ENCODE measurements at places on chromosomes 4 and X. TPM values are rescaled to one million over a fixed set of nuclear protein-coding genes. Genes with fewer than 3 reads are reported as not detected.

AKAP14 gene
- not detected for total RNA-seq

C1QTNF7 gene
- 1.0 TPM for total RNA-seq

DNA sequence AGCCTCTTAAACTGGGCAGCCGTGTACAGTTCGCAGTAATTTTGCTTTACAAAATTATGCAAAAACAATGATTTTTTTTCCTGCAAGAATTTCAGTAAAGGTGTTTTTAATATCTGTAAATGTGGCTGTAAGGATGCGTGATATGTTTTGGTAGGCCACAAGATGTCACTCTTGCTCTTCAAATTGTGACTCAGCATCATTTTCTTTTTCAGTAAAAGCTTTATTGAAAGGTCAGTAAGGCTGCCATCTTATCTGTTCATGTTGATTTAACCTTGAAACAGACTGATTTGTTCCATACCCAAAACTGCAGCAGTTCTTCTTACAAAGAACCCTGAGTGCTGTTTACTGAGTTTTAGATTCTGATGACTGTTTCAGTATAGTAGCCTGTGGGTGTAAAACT lies 39.9 kb downstream of the TXLNG start:
- H3K27me3 ChIP-seq, result no peaks in the 10 kb centered on the region
- no peak for DNase-seq
- H3K4me1 ChIP-seq, result peaks cover 6% of the 10 kb centered on the region
- no peak overlapping the region for H3K4me3 ChIP-seq
- peaks cover 23% of the 10 kb centered on the region for H3K36me3 ChIP-seq
- peak overlapping the region; percentile 12 for H3K27ac ChIP-seq

DNA sequence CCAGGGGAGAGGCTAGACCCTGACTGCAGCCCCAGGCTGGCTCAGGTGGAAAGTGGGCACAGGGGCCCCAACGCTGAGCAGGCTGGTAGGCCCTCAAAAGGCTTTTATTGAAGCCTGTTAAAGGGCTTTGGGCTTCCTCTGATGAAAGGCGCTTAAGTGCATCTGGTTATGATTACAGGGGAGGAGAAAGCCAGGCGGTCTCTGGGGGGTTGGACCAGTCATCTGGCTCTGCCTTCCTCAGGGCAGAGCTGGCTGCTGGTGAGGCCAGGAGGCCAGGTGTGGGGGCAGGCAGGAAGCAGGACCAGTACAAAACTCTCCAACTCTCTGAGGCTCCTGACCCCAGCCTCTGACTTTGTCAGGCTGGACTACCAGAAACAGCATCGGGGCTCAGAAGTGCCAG lies 68.8 kb upstream of the BCOR start:
- peak overlapping the region; percentile 45 for H3K4me3 ChIP-seq
- H3K27ac ChIP-seq, result no peak overlapping the region
- no peak for DNase-seq
- H3K36me3 ChIP-seq, result no peaks in the 10 kb centered on the region
- peaks cover 44% of the 10 kb centered on the region for H3K4me1 ChIP-seq
- no peaks in the 10 kb centered on the region for H3K27me3 ChIP-seq

DNA sequence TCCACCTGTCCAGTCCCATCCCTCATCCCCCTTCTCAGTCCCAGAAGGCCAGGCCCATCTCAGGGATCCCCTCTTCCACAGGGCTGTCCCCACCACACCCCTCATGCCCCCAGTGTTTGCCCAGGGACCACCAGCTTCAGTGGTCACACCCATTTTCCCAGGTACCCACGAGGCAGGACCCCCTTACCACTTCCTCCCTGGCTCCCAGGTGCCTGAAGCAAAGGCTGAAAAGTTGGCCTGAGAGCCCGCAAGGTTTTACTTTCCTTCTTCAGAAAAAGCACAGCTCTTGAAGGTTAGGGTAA lies 7.8 kb downstream of the TMEM271 start:
- no peak overlapping the region for H3K27ac ChIP-seq
- no peaks in the 10 kb centered on the region for H3K27me3 ChIP-seq
- H3K36me3 ChIP-seq, result no peaks in the 10 kb centered on the region
- DNase-seq, result no peak
- H3K4me1 ChIP-seq, result no peaks in the 10 kb centered on the region

GRCh38 chr4:119604266-119604665 lies 24.3 kb downstream of the PDE5A start:
- no peak overlapping the region for H3K27ac ChIP-seq
- H3K27me3 ChIP-seq, result no peaks in the 10 kb centered on the region
- no peaks in the 10 kb centered on the region for H3K36me3 ChIP-seq
- no peak overlapping the region for H3K4me3 ChIP-seq
- no peaks in the 10 kb centered on the region for H3K4me1 ChIP-seq
- DNase-seq, result no peak

Data from right atrium auricular region (tissue), 2 donors.